ENCODE measurements at places on chromosomes 12 and 14.

DNA sequence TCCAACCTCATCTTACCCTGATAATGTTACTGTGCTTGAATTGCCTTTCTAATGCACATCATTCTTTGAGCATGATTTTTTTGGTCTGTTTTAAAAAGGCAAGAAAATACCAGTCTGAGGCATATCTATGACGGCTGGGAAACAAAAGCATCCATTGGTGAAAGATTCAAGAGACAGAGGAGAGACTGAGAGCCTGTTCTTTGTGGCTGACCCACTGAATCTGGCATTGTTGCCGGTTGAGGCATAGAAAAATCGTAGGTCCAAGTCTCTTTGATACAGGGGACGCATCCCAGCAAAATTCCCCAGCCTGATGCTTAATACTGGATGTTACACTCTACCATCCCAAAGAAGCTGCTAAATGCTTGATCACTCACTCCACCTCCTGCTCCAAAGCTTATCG, 2.9 kb upstream of the KLHL42 start:
- DNase-seq: no peak

DNA sequence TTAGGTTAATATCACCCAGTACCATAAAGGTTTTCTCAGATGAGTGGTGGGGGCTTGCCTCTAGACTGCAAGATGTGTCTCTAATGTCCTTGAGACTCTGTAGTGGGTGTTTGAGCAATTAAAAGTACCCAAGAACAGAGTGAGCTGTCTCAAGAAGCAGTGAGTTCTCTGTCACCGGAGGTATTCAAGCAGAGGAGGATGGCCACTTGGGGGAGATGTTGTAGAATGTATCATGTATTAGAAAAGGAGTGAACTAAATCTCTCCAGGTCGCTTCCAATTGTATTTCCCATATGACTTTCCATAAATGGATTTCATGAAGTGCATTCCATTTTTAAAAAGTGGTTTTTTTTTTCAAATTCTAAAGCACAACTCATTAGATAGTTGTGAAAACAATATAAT, 35.0 kb downstream of the SLC17A8 start:
- no peak for DNase-seq

GRCh38 chr12:123591702-123592481, 7.5 kb downstream of the TMED2 start:
- no peak for DNase-seq

DNA sequence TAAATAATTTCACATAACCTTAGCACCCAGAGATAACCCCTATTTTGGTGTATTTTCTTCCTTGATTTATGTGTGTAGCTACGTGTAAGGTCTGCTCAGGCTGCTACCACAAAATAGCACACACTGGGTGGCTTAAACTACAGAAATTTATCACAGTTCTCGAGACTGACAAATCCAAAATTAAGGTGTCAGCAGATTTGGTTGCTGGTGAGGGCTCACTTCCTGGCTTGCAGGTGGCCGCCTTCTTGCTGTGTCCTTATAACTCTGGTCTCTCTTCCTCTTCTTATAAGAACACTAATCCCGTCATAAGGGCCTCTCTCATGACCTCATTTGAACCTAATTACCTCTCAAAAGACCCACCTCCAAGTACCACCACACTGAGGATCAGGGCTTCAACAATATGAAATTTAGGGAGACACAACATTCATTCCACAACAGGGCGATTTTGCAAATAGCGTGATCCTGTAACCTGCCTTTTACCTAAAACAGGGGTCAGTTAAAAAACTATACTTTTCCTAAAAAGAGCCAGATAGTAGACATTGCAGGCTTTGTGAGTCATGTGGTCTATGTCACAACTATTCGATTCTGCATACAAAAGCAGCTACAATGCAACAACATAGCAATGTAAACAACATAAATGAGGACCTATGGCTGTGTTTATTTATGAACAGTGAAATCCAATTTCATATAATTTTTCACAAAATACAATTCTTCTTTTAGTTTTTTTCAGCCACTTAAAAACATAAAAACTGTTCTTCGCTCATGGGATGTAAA, 371.7 kb downstream of the DPF3 start:
- DNase-seq: no peak

DNA sequence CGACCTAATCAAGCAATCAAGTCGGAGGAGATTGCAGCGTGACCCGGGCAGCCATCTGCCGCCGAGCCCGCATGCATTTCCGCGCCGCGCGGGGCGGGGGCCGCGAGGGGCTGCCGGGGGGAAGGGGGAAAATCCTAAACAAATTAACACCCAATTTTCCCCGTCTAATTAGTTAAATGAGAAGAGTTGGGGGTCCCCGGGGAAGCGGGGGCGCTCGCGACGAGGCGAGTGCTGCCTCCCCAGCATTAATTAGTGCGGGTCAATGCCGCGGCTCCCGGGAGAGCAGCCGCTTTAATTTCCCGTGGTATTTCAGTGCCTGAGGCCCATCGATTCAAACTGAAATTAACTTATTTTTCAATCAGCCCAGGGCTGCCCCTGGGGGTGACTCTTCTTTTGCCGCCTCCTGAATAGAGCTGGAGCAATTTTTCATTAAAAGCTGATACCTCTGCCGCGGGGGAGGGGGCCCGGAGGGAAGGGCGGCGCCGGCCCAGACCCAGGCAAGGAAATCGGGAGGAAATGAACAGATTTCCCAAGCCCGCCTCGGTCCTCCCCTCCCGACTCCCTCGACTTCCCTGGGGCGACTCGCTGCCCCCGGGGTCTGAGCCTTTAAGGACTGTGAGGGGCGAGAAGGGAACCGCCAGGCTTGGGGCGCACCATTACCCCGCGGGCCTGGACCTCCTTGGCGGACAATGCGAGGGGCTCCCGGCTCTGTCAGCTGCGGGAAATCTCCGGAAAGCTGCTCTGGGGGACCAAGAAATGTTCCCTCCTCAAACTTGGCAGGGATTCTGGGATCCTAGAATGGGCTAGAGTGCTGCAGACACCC, 18.9 kb downstream of the VSX2 start:
- no peak for DNase-seq

GRCh38 chr12:101051901-101052550, 158.0 kb downstream of the SLC5A8 start:
- no peak for DNase-seq

- no peak for DNase-seq
Observed at GRCh38 chr14:91144425-91145145, 30.7 kb downstream of the DGLUCY start.

DNA sequence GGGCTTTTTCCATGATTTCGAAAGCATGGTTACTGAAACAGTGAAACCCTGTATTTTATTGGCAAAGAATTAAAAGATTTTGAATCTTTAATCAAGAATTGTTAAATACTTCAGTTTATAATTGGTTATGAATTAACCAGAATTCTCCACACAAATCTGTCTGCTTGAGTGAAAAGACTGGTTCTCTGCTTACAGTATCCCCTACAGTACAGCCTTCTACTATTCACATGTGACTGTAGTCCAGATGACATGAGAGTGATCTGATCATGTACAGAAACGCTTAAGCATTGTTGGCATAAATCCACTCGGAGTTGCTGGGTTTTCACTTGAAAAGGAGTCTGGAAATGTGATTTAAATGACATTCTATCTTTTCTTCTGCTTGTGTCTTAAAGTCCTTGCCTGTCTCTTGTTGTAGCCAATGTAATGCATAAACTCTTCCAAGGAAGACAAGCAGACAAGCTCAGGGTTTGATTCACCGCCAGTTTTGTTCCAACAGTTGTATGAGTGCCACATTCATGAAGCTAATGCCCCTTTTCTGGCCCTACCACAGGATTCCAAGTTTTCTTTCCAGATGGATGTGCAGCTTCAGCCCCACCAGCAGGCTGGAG, 222.0 kb upstream of the LRIG3 start:
- no peak for DNase-seq

DNA sequence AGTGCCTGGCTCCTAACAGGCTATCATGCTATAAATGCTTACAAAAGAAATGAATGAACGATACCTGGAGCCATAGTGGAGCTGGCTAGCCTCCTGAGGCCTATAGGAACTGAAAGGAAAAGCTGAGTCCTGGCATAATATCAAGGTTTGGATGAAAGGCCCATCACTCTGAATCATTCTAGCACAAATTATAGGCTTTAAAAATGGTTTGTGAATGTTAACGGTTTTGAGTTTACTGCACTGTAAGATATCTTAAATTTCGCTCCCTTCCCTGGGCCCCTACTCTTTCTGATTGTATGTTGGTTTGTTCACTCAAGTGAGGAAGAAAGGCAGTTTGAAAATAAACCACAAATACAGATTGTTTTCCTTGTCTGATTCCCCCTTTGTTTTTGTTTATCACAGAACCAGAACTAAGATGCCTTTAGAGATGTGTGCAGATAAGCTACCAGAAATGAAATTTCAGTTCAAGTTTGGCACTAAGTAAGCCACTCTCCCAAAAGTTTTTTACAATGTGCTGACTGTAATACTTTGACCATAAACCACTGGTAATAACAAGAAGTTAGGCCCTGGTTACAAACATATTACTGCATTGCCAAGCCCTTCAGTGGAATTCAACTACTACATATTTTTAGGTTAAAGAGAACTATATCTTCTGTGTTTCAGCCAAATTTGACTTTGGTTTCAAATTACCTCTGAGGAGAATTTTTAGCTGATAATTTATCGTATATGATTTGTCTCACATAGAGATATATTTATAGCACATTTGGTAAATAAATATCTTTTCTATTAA, 89.5 kb downstream of the ALX1 start:
- DNase-seq: no peak

DNA sequence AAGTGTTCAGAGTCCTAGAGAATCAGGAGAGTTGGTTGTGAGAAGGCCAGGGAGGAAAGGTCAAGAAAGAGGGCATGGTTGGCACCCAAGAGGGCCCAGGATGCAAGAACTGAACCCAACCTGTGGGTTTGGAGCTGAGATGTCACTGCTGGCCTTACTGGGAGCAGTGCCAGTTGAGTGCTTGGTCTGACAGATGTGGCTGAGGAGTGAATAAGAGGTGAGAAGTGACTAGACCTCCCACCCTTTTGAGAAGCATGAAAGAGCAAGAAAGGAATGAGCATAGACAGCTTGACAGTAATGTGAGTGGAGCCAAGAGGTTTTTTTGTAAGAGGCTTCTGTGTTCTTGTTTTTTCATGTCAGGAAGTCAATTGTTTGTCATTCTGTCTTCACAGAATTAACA, 95.3 kb downstream of the FGD4 start:
- DNase-seq: no peak
